HepG2 (cell line): ENCODE measurements at places on chromosomes 2 and 18. TPM values are rescaled to one million over a fixed set of nuclear protein-coding genes. Genes with fewer than 3 reads are reported as not detected.

DNA sequence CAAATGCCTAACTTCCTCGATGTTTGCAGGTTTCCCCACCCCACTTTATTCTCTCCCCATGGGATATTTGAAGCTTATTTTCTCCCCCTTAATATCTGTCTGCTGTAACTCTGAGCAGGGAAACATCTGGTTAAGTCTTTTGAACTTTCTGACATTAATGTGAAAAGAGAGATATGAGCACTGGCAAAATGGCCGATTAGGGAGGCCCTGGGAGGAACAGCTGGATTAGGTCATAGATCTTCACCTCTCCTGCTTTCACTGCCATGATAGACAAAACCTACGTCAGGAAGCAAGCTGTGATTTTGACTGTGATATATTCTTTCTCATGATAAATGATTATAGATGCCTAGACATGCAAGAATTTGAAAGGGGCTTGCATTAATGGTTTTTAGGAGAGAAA lies 43.6 kb downstream of the LYPD6B start:
- no peak overlapping the region for H3K4me3 ChIP-seq
- no peaks in the 10 kb centered on the region for H3K36me3 ChIP-seq
- 0 out of 2 replicates have a peak, but pooled peaks cover 1% of the 10 kb centered on the region for H3K27me3 ChIP-seq

The ESPNL gene
- 0.35 and 0.80 TPM in 2 replicates for total RNA-seq

The ZSWIM2 gene
- not detected in 2 replicates for total RNA-seq

- H3K27me3 ChIP-seq = no peaks in the 10 kb centered on the region
- no peak overlapping the region for H3K4me3 ChIP-seq
- no peak for DNase-seq
- H3K36me3 ChIP-seq = no peaks in the 10 kb centered on the region
Measured at GRCh38 chr2:159147690-159148089, 138.8 kb downstream of the WDSUB1 start.

- no peaks in the 10 kb centered on the region for H3K36me3 ChIP-seq
- peaks cover 3% of the 10 kb centered on the region; the same call in 1 of the 2 replicates for H3K27me3 ChIP-seq
- H3K27ac ChIP-seq = no peak overlapping the region
- DNase-seq = no peak
Measured at GRCh38 chr2:122019724-122020123, 264.3 kb downstream of the TSN start.

The BAZ2B gene
- 15.1 and 18.2 TPM in 2 replicates for total RNA-seq

DNA sequence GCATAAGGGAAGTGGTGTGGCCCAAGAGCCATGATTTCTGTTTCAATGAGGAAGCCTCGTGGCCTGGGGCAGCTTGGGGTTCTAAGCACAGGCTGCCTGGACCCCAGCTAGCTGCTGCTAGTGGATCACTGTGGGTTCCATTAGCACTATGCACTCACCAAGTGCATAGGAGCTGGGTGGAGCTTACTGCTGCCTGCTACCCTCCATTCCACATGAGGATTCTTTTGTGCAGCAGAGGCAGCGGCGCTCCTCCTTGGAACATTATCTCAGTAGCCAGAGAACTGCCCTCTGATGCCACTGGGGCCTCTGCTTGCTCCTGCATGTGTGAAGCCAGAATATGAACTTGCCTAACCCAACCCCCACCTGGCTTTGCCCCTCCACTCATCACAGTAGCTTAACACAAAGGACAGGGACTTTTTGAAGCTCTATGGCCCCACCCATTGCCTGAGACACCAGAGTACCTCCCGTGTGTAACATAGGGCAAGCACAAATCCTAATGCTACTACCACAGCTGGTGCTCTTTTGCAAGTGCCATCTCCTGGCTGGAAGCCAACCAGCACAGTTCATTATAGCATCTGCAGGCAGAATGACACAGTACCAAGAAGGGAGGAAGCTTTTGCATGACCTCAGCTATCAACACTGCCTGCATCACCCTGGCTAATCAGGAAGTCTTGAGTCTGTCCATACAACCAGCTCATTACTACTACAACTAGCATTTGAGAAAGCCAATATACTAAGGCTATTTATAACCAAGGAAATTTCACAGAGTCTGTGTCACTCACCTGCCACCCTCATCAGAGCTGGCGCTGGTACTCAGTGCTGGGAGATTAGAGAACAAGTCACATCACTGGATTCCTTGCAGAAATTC lies 297.0 kb upstream of the GULP1 start:
- no peak overlapping the region for H3K4me3 ChIP-seq
- H3K4me1 ChIP-seq = no peaks in the 10 kb centered on the region
- DNase-seq = no peak
- no peaks in the 10 kb centered on the region for H3K36me3 ChIP-seq

DNA sequence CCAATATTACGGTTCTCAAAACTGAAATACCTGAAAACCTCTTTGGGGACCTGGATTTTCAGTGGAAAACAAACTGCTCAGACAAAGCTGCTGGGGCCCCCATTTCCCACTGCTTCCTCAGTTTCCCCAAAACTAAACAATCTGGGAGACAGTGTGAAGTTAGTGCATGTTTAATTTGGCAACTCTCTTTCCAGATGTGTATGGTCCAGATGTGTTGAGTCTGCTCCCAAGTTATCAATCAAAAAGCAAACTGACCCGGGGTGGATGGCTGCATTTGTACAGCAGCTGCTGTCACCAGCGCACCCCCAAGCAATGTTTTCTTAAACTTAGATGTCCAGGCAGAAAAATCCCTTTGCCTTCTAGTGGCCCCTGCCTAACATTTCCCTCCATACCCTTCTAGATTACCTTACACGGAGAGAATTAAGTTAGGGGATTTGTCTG lies 136.9 kb downstream of the COPS8 start:
- H3K27ac ChIP-seq = no peak overlapping the region
- peaks cover 16% of the 10 kb centered on the region; the same call in 2 of the 3 replicates for H3K27me3 ChIP-seq
- no peak for DNase-seq
- no peaks in the 10 kb centered on the region for H3K36me3 ChIP-seq

- no peak for DNase-seq
- no peak overlapping the region for H3K4me3 ChIP-seq
- peaks cover 17% of the 10 kb centered on the region for H3K27me3 ChIP-seq
- no peaks in the 10 kb centered on the region for H3K36me3 ChIP-seq
Measured at GRCh38 chr2:84879584-84880394, 1.1 kb downstream of the TRABD2A start.

The VIT gene
- total RNA-seq = not detected in 2 replicates

- H3K36me3 ChIP-seq = no peaks in the 10 kb centered on the region
- H3K4me3 ChIP-seq = no peak overlapping the region
- no peak overlapping the region for H3K27ac ChIP-seq
- no peaks in the 10 kb centered on the region; the same call in 1 of the 2 replicates for H3K27me3 ChIP-seq
Measured at GRCh38 chr2:8172661-8173060, 509.2 kb upstream of the ID2 start.

The LBX2 gene
- 4.0 and 8.1 TPM in 2 replicates for total RNA-seq

The HRH4 gene
- total RNA-seq = not detected in 2 replicates

DNA sequence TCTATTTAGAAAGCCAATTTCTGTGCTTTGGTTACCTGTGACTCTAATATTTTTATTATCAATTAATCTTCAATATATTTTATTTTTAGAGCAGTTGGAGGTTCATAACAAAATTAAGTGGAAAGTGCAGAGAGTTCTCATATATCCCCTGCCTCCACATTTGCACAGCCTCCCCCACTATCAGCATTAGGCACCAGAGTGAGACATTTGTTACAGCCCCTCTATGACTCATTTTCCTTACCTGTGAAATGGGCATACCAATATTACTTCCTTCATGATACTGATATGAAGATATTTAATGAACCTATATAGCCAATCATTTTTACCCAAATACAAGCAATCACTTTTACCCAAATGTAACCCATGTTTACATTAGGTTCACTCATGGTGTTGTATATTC lies 34.0 kb upstream of the CYTIP start:
- no peaks in the 10 kb centered on the region for H3K4me1 ChIP-seq
- H3K36me3 ChIP-seq = no peaks in the 10 kb centered on the region
- no peak overlapping the region for H3K4me3 ChIP-seq
- H3K27ac ChIP-seq = no peak overlapping the region
- no peak for DNase-seq

DNA sequence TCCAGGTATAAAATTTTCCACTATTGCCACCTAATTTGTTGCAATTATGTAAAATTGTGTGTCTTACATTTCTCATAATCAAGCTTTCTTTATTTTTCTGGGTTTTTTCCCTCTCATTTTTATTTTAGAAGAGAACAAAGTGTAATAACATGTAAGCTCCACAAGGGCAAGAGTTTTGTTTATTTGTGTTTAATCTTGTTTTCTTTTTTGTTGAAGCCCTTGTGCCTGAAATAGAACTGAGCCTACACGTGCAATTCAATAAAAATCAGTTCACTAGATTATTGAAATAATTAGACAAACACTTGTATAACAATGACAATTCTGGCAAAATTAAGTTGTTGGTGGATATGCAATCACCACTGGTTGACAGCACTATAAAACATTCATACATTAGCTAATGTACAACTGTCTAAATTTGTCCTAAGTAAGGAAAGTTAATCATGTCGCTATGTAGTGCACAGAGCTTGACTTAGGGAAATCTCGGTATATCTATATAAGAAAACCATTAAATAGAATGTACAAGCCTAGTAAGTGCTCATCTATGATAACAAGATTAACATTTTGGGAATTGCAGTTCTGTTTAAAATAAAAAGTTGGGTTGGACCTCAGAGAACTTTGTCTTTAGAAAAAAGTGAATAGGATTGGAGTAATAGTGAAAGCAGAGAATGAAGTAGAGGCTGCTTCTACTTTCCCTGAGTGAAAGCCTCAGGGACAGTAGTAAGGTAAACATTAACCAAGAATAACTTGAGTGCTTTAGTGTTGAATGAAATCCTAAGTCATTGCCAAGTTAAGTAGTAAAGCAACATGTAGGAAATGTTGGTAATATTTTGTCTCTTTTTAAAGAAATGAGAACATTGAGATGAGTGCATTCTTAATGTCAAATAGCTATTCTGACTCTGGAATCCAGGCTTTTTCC lies 37.4 kb upstream of the NOL4 start:
- H3K36me3 ChIP-seq = no peaks in the 10 kb centered on the region
- H3K27me3 ChIP-seq = no peaks in the 10 kb centered on the region
- no peaks in the 10 kb centered on the region for H3K4me1 ChIP-seq
- H3K4me3 ChIP-seq = no peak overlapping the region

- no peaks in the 10 kb centered on the region for H3K36me3 ChIP-seq
- no peaks in the 10 kb centered on the region; the same call in 1 of the 3 replicates for H3K27me3 ChIP-seq
- no peak for DNase-seq
- H3K4me3 ChIP-seq = no peak overlapping the region
- H3K27ac ChIP-seq = no peak overlapping the region
Measured at GRCh38 chr18:23970161-23971096, 44.1 kb upstream of the TTC39C start.

The TUBB8B gene
- total RNA-seq = 0.71 and 0.98 TPM in 2 replicates

The GNAL gene
- 1.3 and 1.4 TPM in 2 replicates for total RNA-seq

DNA sequence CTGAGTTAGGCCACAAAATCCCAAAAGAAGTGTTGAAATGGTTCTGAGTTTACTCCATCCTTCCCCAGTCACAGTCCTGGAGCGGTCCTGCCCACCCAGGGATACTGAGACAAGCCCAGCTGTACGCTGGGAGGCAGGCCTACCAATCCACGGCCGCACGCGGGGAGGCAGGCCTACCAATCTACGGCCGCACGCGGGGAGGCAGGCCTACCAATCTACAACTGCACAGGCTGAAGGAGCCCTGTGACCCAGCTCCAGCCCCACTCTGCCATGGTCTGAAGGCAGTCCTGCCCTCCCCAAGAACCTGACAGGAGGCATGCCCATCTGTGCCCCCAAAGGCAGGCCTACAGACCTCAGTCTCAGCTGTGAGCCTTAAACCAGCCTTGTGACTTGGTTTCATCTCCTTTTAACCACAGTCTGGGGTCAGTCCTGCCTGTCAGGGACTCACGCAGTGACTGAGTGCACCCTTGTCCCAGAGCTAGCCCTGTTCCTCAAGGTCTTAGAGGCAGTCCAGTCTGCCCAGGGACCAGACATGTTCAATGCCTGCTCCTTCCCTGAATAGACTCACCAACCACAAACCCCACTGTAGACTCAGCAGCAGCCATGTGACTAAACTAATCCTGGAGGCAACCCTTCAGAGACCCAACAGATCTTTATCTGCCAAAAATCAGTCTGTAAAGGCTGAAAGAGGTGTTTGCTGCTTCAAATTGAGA lies 36.8 kb downstream of the GPC1 start:
- no peaks in the 10 kb centered on the region for H3K27me3 ChIP-seq
- no peak for DNase-seq
- H3K27ac ChIP-seq = no peak overlapping the region
- H3K4me1 ChIP-seq = no peaks in the 10 kb centered on the region
- no peak overlapping the region for H3K4me3 ChIP-seq

DNA sequence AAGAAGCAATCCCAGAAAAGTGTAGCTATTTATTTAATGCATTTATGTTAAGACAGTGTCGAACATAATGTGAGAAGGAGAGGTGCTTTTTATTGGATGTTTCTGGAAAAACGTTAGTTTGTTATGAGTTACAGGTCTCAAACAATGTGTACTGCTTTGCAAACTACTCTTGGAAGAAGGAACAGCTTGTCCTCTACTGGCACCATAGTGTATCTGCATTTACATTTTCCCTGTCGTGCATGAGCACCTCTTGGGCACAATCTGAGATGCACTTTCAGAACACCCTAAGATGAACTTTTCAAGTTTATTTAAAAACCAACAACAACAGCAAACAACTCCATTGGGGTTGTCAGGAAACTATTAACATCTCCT lies 22.8 kb downstream of the CCNYL1 start:
- H3K4me1 ChIP-seq = peaks cover 34% of the 10 kb centered on the region
- peak overlapping the region; percentile 89 for H3K27ac ChIP-seq
- H3K36me3 ChIP-seq = peaks cover 15% of the 10 kb centered on the region
- H3K27me3 ChIP-seq = no peaks in the 10 kb centered on the region
- peak; percentile 75 for DNase-seq

The SRD5A2 gene
- total RNA-seq = not detected in 2 replicates

- DNase-seq = peak; percentile 60
- H3K27me3 ChIP-seq = no peaks in the 10 kb centered on the region
- peak overlapping the region; percentile 26; the same call in 1 of the 2 replicates for H3K4me3 ChIP-seq
- no peak overlapping the region for H3K27ac ChIP-seq
- peaks cover 30% of the 10 kb centered on the region for H3K4me1 ChIP-seq
Measured at GRCh38 chr2:166419616-166419934, 43.8 kb upstream of the SCN9A start.

DNA sequence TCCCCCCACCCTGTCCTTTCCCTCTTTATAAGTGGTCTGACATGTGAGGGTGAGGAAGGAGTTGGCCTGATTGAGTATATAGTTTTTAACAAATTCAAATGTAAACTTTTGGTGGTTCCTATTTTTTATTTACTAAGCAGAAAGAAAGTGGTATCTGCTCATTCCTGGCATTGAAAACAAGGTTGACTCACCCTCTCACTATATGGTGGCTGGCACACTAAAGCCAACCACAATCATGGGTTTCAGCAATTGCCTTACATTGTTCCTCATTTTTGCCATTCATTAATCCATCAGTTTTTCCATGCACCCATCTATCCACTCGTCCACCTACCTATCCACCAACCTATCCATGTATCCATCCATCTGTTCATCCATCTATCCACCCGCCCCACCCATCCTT lies 75.4 kb upstream of the IGFBP5 start:
- H3K27me3 ChIP-seq = peaks cover 17% of the 10 kb centered on the region; the same call in 2 of the 3 replicates
- no peaks in the 10 kb centered on the region for H3K36me3 ChIP-seq
- H3K27ac ChIP-seq = no peak overlapping the region
- H3K4me1 ChIP-seq = peaks cover 10% of the 10 kb centered on the region

The CFC1 gene
- total RNA-seq = not detected in 2 replicates
